HFFc6 (cell line): ENCODE measurements at places on chromosomes 11 and 22.

DNA sequence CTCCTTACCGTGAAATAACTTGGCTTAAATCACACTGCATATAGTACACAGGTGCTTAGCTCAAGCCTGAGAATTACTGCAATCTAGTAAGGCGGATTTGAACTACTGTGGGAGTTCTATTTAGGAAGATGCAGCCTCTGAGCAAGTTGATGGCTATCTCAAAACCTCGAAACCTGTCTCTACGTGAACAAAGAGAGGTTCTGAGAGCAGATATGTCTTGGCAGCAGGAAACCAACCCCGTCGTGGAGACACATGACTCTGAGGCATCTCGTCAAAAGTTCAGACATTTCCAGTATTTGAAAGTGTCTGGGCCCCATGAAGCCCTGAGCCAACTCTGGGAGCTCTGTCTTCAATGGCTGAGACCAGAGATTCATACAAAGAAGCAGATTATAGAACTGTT, 5.9 kb downstream of the ZNF215 start:
- no peak for DNase-seq

DNA sequence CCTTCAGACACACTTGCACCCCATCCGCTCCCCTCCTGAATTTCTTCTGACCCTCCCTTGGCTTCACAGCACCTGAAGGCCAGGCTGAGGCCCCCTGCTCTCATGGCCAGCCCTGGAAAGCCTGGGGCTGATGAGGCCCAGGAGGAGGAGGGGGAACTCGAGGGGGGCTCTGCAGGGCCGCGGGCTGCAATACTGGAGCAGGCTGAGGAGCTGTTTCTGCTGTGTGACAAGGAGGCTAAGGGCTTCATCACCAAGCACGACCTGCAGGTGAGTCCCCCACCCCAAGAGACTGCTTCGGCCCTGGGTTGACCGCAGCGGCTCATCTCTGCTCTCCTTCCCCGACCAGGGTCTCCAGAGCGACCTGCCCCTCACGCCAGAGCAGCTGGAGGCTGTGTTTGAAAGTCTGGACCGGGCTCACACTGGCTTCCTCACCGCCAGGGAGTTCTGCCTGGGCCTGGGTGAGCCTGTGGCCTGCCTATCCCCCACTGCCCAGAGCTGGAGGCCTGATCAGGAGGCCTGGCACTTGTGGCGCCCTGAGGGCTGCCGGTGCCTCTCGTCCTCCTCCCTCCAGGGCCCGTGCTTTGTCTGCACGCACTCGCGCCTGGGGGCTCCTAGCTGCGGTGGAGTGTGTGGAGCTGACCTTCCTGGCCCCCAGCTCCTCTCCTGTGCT, 922 bp downstream of the CRACR2B start:
- DNase-seq = no peak

DNA sequence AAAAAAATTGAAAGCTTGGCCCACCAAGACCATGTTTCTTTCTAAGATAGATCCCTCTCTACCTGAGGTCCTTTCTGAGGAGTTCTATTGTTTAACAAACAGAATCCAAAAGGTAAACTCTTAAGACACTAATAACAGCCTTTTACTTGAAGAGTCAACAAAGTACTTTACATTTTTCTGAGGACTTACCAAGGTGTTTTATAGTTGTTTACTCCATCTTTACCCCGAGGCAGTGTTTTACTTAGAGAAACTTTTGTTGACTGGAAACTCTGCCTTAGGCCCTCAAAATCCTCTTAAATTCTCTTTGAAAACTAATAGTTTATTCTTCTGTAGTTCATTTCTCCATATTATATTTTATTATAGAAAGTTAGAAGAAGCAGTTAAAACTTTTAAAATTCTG, 49.7 kb upstream of the NOX4 start:
- no peak for DNase-seq

- no peak for DNase-seq
Observed at GRCh38 chr11:95915051-95915450, 8.9 kb downstream of the MTMR2 start.

- no peak for DNase-seq
Observed at GRCh38 chr11:31972623-31973022, 118.3 kb upstream of the RCN1 start.

GRCh38 chr11:102410382-102410784, 42.2 kb downstream of the TMEM123 start:
- no peak for DNase-seq

- DNase-seq = no peak
Observed at GRCh38 chr11:6655790-6656583, at the start of gene DCHS1. TSS of gene DCHS1 (minus strand) at chr11:6655809. CDS start at chr11:6641613, 14,196 bp downstream.

DNA sequence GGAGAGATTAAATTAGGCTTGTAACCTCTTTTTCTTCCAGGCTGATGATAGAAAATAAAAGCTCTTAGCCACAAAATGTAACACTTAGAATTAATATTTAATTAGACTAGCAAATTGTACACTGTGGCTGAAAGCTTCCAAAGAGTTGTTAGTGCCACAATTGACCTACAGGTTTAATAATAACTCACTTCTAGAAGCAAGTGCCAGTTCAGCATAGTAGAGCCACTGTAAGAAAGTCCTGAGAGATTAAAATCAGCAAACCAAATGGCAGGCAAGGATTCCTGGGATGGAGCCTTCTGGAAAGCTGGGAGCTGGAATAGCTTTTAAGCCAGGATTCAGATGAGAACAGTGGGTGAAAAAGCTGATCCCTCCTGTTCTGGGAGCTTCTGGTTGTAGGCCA, 131.0 kb downstream of the ELP4 start:
- DNase-seq = no peak

DNA sequence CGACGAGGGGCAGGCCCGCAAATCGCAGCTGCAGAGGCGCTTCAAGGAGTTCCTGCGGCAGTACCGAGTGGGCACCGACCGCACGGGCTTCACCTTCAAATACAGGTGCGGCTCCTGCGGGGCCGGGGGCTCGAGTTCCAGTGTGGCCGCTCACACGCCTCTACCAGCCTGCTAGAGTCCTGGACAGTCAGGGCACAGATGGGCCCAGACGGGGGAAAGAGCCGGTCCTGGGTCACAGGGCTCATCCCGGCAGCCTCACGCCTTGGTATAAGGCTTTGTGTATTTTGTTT, 506 bp downstream of the MCM5 start:
- no peak for DNase-seq

DNA sequence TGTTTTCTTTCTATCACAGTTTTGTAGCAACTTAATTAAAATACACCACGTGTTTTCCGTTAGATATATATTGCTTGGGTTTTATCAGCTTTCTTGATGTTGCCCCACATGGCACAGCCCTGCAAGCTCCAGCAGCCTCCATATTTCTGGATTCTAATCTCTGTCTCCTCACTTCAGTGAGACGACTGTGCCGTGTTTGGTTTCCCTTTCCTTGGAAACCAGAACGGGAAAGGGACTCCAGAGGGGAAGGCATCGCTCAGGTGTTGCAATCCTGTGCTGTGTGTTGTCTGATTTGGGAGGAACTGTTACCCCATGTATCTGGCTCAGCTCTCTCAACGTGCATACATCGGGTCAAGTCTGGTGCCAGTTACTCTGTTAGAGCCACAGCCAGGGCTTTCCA, 464.2 kb upstream of the B3GAT1 start:
- no peak for DNase-seq

- no peak for DNase-seq
Observed at GRCh38 chr11:111444040-111444439, 65.0 kb upstream of the POU2AF1 start.

GRCh38 chr11:16979703-16980622, 34.3 kb downstream of the PLEKHA7 start:
- DNase-seq = no peak
